ENCODE measurements at places on chromosomes 13 and 19.
A peak's percentile ranks its signal among the peaks of the same experiment; 100 is the strongest.

DNA sequence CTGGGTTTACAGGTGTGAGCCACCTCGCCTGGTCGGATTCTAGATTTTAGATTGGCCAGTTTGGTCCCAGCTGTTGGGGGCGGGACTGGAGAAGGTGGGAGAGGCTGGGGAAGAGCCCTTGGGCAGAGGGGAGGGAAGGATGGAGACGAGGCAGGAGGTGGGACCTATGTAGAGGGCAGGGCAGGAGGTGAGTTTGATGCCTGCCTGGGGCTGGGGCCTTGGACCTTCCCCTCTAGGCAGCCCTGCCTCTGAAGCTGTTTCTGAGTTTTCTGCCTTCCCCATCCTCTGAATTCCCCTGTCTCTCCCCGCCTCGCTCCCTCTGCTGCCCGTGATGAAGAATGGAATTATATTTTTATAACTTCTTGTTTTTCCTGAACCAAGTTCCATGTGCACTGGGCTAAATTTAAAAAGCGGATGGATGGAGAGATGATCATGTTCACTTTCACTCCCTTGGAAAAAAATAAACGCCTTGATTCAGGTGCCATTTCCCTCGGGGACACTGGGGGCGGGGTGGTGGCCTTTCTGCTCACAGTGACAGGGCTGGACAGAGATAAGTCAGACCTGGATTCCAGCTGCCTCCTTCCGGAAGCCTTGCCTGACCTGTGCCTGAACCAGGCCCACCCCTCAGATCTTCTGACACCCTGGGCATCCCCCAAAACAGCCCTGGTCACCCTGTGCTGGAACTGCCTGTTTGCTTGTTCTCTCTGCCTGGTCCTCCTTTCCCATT is 16.5 kb upstream of the TNFAIP8L1 start:
- peaks cover 7% of the 10 kb centered on the region for H3K27me3 ChIP-seq
- H3K4me1 ChIP-seq: no peaks in the 10 kb centered on the region
- no peak overlapping the region for H3K4me3 ChIP-seq

DNA sequence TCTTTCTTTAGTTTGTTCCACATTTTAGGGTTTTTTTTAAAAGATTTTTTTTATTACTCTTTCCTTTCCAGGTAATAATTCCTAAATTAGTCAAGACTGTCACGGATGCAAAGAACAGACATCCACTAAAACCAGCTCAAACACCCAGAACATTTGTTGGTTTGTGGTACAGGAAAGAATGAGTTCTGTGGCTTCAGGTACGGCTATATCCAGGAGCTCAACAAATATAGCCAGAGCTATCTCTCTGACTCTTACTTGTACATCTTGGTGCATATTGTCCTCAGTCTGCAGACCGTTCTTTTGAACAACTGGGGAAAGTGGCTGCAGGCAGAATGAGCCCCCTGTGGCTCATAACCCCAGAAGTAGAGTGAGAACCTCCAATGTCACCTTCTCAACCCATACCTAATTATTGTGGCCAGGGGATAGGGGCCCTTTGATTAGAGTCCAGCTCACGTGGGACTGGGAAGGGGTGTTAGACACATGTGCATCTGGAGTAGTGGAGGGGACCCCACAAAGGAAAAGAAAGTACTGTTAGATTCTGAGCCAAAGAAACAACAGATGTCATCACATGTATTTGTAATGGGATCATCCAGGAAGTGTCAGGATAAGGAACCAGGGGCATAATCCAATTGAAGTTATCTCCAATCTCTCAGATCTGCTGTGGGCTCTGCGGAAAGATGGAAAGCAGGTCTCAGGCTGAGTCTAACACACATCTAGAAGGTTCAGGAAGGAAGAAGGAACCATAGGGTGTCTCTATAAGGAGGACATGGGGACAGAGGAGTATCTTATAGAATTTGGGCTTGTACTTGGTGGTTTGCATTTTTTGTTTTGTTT is 1.9 kb upstream of the ZNF358 start:
- H3K4me1 ChIP-seq: no peaks in the 10 kb centered on the region
- no peak overlapping the region for H3K4me3 ChIP-seq
- H3K36me3 ChIP-seq: no peaks in the 10 kb centered on the region
- H3K27ac ChIP-seq: no peak overlapping the region

DNA sequence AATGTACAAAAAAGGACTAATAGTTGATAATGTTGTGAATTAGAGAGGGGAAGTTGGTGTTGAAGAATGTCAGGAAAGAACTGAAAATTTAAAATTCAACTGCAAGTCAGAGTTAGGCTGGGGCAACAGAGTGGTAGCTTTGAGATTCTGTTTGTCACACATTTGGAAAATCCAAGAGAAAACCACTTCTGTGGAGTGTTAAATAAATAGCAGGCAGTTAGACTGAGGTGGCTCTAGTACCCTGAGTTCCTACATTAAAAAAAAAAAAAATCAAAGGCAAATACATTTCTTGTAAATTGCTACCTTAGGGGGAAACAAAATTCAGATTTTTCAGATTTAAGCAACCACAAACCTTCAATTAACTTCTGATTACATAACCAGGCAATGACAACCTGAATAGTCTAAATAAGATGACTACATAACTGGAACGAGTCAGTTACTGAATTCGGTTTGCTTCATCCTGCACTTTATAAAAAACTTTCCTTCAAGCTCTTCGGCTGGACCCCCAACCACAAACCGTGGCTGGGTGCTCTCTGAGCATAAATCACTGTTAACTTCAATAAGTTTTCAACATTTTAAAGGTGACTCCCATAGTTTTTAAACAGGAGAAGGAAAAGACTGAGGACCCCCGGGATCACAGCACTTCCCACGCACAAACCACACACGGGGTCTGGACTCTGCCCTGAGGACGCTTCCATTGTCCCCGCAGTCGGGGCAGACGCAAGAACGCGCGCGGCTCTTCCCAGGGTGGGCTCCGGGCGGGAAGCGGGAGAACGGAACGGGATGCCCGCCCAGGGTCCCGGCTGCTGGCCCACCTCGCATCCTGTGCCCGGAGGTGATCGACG is 725 bp downstream of the ZNF682 start:
- peaks cover 29% of the 10 kb centered on the region for H3K36me3 ChIP-seq
- peak overlapping the region; percentile 99 for H3K27ac ChIP-seq
- H3K27me3 ChIP-seq: no peaks in the 10 kb centered on the region
- H3K4me3 ChIP-seq: peak overlapping the region; percentile 94

- H3K36me3 ChIP-seq: no peaks in the 10 kb centered on the region
- peak; percentile 17 for DNase-seq
- H3K27ac ChIP-seq: no peak overlapping the region
- H3K4me3 ChIP-seq: no peak overlapping the region
These were observed 140.3 kb upstream of the SOX1 start for GRCh38 chr13:111926501-111927180.

GRCh38 chr13:80528733-80529132 is 187.8 kb upstream of the SPRY2 start:
- no peak for DNase-seq
- H3K27ac ChIP-seq: no peak overlapping the region
- no peak overlapping the region for H3K4me3 ChIP-seq
- H3K27me3 ChIP-seq: no peaks in the 10 kb centered on the region
- H3K4me1 ChIP-seq: no peaks in the 10 kb centered on the region
- H3K36me3 ChIP-seq: no peaks in the 10 kb centered on the region

DNA sequence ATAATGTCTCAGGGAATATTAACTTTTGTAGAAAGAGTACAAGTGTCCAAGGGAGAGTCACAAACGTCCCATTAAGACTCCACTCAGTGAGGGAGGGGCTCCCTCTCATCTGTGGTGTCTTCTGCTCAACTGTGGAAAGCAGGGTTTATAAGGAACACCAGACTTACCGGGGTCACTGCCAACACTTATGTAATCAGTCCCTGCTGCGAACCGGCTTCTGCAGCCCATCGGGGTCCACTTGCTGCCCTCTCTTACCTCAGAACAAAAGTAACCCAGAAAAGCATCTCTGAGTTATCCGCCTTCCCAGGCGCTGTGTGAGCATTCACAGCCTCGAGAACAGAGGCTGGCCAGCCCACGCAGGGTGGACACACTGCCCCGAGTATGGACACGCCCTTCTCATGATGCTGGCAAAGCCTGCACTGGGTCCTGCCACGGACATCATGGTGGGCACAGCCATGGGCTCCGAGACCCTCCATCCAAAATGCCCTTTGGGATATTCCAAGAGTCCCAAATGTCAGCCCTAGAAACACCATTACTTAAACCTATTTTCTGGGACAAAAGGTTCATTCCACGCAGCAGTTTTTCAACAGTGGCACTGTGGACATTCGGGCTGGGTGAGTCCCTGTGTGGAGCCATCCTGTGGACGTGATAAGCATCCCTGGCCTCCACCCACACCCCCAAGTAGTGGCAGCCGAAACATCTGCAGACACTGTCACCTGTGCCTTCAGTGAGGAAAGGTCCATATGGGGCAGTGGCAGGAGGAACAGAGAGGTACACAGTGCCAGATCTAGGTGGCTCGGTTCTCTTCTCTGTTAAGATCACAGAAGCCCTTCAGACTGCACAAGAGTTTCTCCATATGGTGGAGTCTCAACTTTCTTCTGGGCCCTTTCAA is 63.9 kb downstream of the STK24 start:
- no peak overlapping the region for H3K4me3 ChIP-seq
- H3K36me3 ChIP-seq: peaks cover 44% of the 10 kb centered on the region
- peaks cover 14% of the 10 kb centered on the region for H3K4me1 ChIP-seq
- DNase-seq: no peak
- H3K27me3 ChIP-seq: no peaks in the 10 kb centered on the region
